Epithelial cell of esophagus (primary cell): ENCODE measurements at places on chromosomes 4 and X.

- DNase-seq, result no peak
Measured at GRCh38 chrX:74389016-74389722, 32.1 kb upstream of the SLC16A2 start.

GRCh38 chrX:30373479-30373878, 64.3 kb upstream of the NR0B1 start:
- DNase-seq, result no peak

DNA sequence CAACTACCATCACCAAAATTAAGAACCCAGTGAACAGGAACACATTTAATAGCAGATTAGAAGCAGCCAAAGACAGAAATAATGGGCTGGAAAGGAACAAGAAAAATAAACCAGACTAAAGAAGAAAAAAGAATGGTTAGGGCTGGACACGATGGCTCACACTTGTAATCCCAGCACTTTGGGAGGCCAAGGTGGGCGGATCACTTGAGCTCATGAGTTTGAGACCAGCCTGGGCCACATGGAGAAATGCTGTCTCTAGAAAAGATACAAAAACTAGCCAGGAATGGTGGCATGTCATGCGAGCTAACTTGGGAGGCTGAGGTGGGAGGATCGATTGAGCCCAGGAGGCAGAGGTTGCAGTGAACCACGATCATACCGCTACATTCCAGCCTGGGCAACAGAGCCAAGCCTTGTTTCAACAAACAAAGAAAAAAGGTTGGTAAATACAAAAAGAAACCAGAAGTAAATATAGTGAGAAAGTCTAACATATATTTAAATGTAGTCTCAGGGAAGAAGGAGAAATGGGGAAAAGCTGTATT, 102.0 kb downstream of the AFAP1 start:
- DNase-seq, result no peak

- no peak for DNase-seq
Measured at GRCh38 chr4:60327651-60328050, 872.5 kb upstream of the ADGRL3 start.

DNA sequence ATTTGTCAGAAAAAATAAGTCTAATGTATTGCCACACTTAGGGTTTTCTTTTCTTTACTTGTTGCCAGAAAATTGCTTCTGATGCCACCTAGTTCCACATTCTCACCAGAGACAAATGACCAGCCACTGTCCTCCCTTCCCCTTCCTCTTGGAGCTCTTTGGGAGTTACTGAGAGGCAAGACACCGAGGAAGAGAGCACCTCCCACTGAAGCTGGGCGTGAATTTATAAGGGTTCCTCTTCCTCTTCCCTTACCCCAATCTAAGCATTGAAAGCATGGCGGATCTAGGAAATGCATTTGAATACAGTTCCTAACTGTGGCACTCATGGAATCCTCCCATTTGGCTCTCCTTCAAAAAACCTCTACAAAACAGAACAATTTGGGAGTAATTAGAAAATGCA, 30.0 kb downstream of the ANXA3 start:
- DNase-seq, result no peak

DNA sequence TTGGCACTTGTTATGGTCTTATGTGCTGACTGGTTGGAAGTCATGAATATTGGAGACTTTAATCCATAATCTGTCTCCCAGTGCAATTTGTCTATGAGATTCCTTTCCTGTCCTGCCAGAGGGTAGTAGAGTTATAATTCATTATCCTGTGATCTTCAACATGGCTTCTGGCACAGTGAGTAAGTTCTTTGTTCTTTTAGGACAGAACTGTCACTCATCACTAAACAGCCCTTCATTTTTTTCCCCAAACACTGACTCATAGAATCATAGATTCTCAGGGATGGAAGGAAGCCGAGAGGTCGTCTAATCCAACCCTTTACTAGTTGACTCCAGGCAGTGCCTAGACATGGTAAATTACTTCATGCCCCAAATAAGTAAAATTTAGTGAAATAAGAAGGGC, 78.4 kb downstream of the LUZP4 start:
- peak; percentile 61 for DNase-seq

GRCh38 chr4:153652051-153652784, 31.9 kb upstream of the TLR2 start:
- DNase-seq, result peak; percentile 89

- no peak for DNase-seq
Measured at GRCh38 chr4:56630876-56631666, 50.0 kb downstream of the HOPX start.

GRCh38 chr4:12897954-12898353, 586.2 kb downstream of the RAB28 start:
- DNase-seq, result no peak

GRCh38 chr4:52976523-52977230, 114.6 kb downstream of the RASL11B start:
- no peak for DNase-seq

DNA sequence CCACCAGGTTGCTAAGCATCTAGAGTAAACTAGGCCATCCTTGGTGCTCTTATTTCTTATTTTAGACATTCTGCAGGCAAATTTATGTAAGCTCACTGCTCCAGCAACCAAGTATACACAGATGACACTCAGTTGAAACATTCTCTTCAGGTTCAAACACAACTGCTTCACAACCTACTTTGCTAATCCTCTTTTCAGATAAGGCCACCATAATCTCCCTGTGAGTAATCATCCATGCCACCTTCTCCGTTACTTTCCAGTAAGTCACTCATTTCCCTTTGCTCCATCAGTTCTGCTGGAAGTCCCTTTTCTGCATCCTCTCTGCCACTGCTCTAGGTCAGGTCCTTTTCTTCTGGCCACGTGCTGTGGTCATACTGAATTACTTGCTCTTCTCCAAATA, 120.2 kb upstream of the WDFY3 start:
- DNase-seq, result no peak

GRCh38 chr4:9594948-9595347, 150.7 kb downstream of the DEFB131A start:
- no peak for DNase-seq

DNA sequence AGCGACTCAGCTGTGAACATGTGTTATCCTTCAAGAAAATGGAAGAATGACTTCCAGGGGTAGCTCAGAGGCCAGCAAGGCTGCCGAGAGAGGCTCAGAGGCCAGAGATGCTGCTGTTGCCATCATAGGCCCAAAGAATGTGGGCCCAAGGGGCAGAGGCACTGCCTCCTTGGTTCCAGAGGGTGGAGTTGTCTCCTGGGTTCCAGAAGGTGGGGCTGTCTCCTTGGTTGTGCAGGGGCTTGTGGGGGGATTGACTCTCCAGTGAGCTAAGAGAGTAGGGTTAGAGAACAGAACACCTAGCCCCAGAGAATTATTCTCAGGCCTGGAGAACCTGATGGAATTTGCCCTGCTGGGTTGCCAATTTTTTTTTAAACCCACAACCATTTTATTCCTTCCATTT, 62.6 kb downstream of the DGKK start:
- DNase-seq, result no peak

DNA sequence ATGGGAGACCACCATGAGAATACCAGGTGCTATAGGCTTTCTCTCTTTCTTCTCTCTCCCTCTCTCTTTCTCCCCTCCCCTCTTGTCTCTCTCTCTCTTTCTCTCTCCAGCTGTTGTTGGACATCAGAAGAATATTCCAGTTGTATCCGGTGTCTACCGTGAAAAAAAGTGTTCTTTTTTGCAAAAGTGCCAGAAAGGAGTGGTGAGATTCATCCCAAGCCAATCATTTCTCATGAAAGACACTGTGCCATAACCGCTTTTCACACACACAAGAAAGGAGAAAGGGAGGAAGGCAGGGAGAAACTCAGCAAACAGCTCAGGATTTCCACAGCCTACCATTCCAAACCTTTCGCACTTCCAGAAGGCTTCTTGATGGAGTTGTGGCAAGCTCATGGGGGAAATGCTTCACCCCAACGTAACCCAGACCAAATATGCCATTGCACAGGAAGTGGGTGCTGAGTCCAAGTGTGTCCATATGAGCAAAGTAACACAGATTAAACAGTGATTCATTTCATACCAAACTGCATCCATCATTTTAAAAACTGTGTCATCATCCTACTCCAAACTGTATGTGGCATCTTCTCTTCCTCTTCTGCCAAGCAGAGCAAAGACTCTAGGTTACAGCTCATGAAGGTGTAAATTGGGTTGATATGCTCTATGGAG, 224.0 kb downstream of the APBB2 start:
- DNase-seq, result peak; percentile 94

GRCh38 chr4:8702516-8703400, 110.2 kb downstream of the CPZ start:
- no peak for DNase-seq

- peak; percentile 71 for DNase-seq
Measured at GRCh38 chr4:159547645-159548308, 444.9 kb downstream of the RAPGEF2 start.

DNA sequence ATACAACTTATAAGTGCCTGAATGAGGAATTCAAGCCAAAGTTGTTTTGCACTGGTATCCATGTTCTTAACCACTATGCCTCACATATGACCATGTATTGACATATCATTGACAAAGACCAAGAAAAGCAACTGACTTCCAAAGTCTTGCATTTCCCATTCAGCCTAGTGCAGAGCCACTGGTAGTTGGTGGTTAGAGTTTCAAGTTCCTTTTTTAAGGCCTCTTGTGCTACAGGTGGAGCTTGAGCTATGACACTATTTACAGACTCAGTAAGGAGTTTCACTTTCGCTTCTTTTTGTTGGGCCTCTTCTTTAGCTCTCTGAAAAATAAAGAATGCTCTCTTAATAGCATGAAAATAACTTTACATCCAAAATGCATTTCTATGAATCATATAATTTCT, 763.0 kb downstream of the DMD start:
- DNase-seq, result no peak

DNA sequence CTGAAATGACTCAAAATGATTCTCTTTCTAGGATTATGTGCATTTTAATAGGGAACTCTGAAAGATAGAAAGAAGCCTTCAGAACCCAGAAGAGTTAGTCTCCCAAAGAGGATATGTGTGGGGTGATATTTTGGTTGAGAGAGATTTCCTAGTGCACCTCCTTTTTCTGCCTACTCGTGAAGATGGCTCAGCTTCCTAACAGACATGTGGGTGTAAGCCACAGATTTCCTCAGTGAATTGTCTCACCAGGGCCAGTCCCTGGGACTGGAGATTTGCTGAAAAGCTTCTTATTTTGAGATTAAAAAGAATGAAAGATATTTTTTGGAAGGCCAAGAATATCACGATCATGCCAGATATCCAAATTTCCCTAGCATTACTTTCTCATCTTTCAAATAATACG, 42.8 kb downstream of the MAGEB17 start:
- DNase-seq, result no peak
